Occipital lobe (tissue), 3 donors: ENCODE measurements at places on chromosomes 5 and 9.

- DNase-seq = no peak
Observed at GRCh38 chr5:26482076-26482809, 556.1 kb downstream of the CDH9 start.

- DNase-seq = no peak
Observed at GRCh38 chr9:35962126-35962906, 4.4 kb upstream of the OR2S2 start.

GRCh38 chr5:74296685-74297408, 343.7 kb downstream of the ENC1 start:
- DNase-seq = no peak

DNA sequence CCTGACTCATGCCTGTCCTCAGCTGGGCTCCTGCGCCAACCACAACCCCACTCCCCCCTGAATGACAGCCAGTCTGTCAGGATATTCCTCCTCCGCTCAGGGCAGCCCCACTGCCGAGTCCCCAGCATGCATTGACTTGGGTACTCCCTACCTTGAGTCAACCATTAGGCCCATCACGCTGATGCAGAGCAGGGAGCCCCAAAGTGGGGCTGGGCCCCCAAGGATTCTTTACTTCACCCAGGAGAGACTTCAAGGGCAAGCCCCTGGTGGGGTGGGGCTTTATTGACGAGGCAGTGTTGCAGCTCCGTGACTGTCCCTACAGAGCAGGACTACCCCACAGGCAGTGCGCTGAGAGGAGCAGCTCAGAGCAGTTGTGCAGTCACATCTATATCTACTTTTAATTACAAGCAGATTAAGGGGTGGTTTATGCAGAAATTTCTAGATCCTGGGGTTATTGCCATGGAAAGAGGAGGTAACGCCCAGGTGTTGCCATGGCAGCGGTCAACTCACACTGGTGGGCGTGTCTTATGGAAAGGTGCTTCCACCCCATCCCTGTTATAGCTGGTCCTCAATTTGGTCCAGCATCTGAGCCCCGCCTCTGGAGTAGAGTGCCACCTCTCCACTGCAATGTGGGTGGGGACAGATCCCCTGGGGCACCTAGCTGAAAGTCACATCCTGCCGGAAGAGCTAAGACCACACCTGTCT, 32.1 kb upstream of the FCN1 start:
- no peak for DNase-seq

- no peak for DNase-seq
Observed at GRCh38 chr5:133130387-133131118, 78.7 kb downstream of the HSPA4 start.

- DNase-seq = no peak
Observed at GRCh38 chr5:138752341-138752950, 779 bp upstream of the CTNNA1 start.

GRCh38 chr5:145925803-145926202, 10.6 kb upstream of the SH3RF2 start:
- DNase-seq = no peak

DNA sequence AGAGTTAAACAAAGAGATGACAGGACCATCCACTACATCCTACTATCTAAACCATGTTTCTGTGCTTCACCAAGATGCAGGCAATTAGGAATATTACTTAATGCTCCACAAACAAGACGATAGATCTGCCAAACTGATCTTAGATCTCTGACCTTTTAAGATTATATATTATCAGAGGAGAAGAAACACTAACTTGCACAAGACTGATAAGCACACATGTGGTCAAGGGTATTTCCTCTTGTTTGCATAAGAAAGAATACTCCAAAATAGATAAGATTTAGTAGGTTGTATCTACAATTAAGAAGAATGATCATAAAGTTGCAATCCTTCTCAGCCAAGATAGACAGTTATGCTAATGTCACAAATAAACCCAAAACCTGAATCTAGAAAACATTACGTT, 601.0 kb upstream of the ACO1 start:
- no peak for DNase-seq

GRCh38 chr5:116038817-116039216, 6.5 kb downstream of the ARL14EPL start:
- no peak for DNase-seq

- no peak for DNase-seq
Observed at GRCh38 chr5:36998578-36998977, 122.0 kb downstream of the NIPBL start.

DNA sequence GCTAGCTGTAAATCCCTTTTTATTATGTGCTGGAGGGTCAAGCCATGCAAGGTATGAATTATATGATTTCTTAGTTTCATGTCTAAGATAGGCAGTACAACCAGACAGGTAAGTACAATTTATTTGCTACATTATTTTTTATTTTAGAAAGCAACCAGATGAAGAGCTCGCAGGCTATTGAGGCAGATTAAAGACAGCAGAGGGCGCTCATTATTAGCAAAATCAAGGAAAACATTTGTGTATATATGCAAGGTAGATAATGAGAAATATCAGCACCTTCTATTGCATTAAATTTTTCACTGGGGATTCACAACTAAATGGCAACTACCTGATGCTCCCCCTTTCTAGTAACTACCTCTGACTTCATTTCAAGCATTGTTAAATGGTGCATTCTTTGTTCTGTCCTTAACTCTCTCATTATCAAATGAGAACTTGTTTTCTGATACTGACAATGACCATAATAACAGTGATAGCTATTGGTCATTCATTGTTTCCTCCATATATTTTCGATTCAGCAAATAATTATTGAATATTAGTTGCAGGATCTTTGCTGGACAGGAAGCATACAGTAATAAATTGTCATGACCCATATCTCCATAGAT, 8.6 kb downstream of the SCGB3A2 start:
- DNase-seq = no peak

DNA sequence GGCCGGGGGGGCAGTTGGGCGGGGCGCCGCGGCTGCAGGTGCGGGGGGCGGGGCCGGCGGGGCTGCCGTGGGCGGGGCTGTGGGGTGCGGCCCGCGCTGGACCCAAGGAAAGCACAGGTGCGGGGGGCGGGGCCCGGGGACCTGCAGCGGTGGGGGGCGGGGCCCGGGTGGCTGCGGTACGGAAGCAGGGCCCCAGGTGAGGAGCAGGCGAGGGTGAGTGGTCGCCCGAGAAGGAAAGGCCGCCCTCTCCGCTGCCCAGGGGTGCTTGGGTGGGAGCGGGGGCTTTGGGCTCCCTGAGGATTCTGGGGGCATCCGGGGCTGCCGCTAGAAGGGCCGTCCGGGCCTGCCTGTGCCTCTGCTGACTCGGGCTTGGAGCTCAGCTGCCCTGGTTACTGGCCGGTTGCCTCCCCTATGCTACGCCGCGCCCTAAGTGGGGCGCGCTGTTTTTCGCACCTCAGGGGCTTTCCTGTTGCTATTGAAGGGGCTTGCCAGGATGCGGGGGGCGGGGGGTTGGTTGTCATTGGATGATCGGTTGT, 767 bp downstream of the RALGPS1 start:
- no peak for DNase-seq

DNA sequence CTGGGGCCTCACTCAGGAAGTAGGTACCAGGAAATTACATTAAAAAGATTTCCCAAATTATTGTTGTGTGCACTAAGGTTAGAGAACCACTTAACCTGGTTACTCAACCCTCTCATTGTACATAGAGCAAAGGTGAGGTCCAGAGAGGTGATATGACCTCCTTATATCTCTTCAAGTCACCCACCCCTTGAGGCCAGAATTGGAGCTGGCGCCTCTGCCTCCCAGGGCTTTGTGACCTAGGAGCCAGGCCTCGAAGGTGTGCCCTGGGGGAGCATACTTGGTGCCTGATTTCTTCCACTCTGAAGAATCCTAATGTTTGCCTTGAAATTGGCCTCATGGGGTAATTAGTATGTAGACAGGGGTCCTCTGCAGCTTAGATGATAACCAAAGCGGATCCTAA, 95.1 kb upstream of the CTSL start:
- DNase-seq = no peak

DNA sequence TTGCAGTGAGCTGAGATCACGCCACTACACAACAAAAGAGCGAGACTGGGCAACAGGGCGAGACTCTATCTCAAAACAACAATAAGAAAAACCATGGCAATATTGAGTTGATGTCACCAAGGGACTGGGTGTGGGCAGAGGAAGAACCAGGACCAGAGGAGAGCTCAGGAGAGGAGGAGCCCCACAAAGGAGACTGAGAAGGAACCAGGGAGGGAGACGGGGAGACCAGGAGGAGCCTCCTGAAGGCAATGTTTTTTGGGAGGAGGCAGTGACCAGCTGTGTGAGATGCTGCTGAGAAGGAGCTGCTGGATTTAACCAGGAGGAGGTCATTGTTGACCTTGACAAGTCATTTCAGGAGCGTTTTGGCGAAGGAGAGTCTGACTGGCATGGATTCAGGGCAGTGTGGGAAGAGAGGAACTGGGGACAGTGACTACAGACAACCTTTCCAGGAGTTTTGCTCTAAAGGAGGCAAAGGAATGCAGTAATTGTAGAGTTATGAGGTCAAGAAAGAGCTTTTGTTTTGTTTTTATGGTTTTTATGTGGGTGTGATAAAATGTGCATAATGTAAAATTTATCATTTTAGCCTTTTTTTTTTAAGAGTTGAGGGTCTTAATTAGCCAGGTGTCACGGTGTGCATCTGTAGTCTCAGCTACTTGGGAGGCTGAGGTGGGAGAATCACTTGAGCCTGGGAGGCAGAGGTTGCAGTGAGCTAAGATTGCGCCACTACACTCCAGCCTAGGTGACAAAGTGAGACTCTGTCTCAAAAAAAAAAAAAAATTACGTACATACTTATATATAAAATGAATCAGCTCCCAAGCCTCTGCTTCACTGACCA, 17.9 kb downstream of the TRUB2 start:
- DNase-seq = no peak

DNA sequence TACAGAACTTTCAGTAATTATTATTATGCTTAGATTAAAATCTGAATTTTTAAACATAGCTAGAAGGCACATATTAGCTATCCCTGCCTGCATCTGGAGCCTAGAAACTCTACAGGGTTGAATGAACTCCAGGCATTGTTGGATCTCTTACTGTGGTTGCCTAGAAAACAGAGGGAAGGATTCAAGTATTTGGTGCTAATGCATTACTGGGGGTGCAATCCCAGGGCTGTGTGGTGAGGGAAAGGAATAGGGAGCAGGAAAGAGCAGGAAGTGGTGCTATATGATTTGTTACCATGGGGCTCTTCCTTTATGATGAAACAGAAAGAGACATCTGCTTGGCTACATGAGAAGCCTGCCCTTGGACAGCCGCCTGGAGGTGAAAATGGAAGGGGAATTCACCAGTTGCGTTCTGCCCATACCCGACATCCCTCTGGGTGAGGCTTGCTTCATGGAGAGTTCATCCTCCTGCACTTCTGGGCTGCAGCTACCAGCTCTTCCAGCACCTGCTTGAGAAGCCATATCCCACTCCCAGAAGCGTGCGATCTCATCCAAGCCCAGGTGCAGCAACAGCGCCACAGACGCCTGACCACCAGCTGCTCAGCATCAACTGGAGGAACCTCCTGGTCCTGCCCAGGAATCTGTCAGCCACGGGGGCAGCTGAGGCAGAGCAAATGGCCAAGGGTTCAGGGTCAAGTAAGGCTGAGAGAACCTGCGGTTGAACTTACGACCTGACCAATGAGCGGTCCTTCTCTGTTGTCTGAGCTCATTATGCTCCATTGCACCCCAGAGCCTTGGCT, 362.8 kb downstream of the SEMA5A start:
- no peak for DNase-seq

GRCh38 chr5:52262844-52263243, 524.9 kb upstream of the ITGA1 start:
- no peak for DNase-seq

- no peak for DNase-seq
Observed at GRCh38 chr9:70390933-70391341, 23.5 kb downstream of the KLF9 start.

GRCh38 chr5:108753331-108753730, 5.6 kb downstream of the FER start:
- no peak for DNase-seq

GRCh38 chr9:12726795-12727194, 33.6 kb downstream of the TYRP1 start:
- no peak for DNase-seq

GRCh38 chr9:104795082-104795481, 31.2 kb downstream of the NIPSNAP3B start:
- DNase-seq = no peak
